ENCODE measurements at places on chromosomes 5 and 9.

DNA sequence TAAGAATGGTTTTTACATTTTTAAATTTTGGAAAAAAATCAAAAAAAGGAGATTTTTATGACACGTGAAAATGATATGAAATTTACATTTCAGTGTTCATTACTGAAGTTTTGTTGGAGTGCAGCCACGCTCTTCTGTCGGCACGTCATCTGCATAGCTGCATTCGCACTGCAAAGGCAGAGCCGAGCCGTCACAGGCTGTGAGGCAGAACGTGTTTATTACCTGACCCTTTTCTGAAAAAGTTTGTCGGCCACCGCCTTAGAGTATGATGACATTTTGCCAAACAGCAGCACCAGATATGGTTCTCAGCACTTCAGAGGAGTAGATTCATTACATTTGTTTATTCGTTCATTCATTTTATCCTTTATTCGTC lies 24.1 kb downstream of the HRH2 start:
- DNase-seq: no peak

DNA sequence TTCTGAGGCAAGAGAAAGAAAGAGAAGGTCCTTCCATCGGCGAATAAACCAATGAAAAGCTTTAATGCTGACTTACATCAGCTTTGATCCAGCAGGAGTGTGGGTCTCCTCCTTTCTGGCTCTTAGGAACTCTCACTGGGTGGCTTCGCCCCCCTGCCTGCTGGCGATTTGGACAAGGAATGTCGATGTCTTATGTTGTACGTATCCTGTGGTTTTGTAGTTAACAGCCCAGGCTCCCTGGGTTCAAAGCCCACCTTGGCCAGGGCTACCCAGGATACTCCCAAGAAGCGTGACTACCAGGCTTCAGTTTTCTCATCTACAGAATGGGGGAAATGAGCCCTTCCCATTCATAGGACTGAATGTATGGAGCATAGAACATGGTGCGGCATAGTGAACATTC lies 124.2 kb downstream of the ROR2 start:
- no peak for DNase-seq

GRCh38 chr9:136543280-136543679 lies 2.6 kb downstream of the NOTCH1 start:
- no peak for DNase-seq

GRCh38 chr9:16987026-16987425 lies 116.6 kb upstream of the BNC2 start:
- DNase-seq: no peak

DNA sequence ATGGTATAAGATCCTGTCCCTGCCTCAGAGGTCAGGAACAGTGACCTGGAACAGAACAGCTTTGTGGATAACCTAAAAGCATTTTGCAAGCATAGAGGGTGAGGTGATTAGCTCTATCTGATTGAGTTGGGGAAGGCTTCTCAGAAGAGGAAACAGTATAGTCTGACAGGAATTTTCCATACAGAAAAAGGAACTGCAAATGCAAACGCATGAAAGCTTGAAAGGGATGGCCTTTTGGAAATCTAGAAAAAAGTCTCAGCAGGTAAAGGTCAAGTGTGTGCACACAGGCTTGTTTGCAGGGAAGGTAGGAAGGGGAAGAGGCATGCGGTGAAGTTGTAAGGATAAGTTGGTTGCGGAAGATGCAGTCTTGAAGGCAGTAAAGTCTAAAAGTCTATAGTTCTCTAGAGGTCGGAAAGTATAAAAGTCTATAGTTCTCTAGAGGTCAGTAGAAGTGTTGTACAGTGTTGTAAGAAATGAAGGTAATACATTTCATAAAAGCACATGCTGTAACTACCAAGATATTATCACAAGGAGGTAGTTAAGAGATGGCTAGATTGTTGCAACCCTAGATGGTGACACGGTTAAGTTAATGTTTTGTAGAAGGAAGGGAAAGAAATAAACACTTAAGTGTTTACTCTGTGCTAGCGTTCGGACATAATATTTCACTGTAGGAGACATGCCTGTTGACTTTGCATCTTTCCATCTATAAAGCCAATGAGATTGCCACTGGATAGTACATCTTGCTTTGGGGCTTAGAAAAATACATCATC lies 16.7 kb upstream of the HSPB3 start:
- no peak for DNase-seq

- no peak for DNase-seq
Observed at GRCh38 chr5:83496626-83497025, 25.1 kb downstream of the VCAN start.

- no peak for DNase-seq
Observed at GRCh38 chr5:61402970-61403900, 71.2 kb downstream of the ZSWIM6 start.

DNA sequence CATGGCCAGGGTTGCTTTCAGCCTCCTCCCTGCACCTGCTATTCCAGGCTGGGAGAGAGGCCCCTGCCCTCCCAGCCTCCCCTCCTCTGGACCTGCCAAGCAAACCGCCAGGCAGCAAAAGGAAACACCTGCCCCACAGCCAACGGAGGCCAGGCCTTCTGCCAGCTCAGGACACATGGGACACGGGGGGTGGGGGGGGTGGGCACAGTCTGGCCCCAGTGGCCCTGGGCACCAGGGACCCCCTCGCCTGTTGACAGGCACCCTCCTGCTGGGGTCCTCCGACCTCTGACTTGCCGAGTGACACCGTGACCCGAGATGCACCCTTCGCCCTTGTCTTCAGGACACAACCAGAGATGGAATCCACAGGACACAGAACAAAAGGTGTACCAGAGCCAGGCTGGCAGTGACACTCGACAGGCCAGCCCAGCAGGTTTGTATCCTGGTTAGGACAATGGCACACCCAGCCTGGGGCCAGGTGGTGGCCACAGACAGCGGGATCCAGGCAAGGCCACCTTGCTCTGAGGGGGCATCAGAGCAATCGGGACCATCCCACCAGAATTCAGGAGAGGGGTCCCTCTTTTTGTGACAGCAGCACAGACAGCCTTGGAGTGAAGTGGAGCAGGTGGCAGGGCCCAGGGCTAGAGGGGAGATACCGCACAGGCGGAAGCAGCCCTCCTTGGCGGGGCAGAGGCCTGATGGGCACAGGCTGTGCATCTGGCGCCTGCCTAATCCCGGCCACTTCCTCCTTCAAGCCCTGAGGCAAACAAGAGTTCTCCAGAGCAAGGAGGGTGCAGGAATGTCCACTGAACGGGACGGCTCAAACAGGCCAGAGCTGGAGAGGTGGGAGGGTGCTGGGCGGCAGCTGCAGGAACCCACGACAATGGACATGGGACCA lies 1.3 kb upstream of the TMEM210 start:
- no peak for DNase-seq

DNA sequence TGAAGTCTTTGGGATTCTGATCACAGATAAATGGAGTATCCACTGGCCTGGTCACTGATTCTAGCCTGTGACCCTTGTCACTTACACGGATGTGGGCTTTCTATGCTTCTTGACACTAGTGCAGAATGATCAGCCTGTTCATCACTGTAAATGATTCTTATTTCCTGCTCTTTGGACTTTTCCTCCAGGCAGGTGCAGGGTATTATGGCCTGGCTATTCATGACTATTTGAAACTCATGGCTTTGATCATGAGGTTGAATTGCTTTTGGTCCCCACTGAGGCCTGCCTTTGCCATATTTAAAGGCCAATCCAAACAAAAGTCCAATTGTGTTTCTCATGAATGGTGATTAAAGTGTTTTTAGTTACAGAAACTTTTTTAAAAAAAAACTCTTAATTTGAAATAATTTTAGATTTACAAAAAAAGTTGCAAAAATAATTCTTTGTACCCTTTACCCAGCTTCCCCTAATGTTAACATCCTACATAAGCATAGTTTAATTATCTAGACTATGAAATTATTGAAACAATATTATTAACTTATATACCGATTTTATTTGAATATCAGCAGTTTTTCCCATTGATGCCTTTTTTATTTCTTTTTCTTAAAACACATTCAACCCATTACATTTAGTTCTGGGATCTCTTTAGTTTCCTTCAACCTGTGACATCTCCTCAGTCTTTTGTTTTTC lies 68.1 kb downstream of the GALNT10 start:
- no peak for DNase-seq

- DNase-seq: no peak
Observed at GRCh38 chr9:121663591-121663990, 12.2 kb downstream of the DAB2IP start.

- no peak for DNase-seq
Observed at GRCh38 chr5:87152886-87153285, 114.8 kb upstream of the RASA1 start.

- no peak for DNase-seq
Observed at GRCh38 chr9:6247266-6247665, 31.7 kb downstream of the IL33 start.

DNA sequence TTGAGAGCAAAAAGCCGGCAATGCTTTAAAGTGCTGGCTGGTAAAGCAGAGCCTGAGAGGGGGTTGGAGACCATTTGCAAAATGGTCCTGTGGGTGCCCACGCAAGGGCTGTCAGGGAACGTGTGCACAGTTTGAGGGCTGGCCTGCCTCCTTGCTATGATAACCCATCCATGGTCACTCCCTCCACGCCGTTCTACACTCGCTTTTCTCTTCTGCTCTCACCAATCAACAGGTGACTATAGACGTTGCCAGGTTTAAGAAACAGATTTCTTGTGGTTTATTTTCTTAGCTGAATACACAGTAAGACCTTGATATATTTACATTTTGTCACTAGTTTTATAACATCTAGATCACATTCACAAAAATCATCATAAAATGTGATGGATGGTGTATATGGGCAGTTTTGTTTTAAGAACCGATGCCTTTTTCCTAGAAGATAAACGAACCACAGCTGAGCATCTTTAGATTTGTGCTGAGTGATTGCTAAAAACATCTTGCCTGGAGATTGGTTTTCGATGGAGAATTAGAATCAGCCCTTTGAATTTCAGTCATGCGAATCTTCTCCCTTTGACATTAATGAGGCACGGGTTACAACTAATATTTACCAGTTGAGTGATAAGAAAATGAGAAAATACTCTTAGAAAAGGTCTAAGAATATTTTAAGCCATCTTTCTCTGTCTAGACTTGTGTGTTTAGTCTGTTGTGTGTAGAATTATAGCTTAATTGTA lies 13.9 kb downstream of the MAP1B start:
- DNase-seq: no peak

DNA sequence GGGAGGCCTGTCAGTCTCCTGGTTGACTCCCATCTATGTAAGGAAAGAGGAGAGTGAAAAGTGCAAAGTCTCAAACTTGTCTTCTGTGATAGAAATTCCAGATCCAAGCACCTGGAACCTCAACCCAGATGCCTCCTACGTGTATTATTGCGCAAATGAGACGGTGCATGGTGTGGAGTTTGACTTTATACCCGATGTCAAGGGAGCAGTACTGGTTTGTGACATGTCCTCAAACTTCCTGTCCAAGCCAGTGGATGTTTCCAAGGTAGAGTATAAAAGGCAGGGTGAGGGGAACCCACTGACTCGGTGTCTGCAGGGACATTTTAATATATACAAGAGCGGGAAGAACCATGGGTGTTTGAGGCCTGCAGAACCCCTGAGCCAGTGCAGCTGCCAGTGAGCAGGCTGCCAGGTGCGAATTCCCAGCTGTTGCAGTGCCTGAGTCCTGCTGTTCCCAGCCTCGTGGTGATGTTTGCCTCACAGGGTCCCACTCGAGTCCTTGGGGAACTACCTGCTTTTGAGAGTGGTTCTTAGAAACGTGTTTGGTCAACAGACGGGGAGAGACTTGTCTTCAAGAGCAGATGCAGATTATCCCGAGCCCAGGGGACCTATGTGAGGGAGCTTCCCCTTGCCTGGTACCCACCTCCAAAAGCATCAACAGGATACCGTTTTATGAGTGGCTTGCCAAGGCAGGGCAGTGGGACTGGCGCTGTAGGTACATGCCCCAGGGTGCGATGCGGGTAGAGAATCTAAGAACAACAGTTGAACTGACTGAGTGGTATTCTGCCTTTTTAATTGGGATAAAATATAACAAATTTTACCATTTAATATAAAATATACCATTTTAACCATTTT lies 9.5 kb downstream of the PSAT1 start:
- DNase-seq: no peak

- no peak for DNase-seq
Observed at GRCh38 chr5:103480246-103480645, 82.3 kb downstream of the NUDT12 start.

- DNase-seq: no peak
Observed at GRCh38 chr9:13322828-13323550, 43.5 kb upstream of the MPDZ start.
